ENCODE measurements at places on chromosomes 3 and 15.

DNA sequence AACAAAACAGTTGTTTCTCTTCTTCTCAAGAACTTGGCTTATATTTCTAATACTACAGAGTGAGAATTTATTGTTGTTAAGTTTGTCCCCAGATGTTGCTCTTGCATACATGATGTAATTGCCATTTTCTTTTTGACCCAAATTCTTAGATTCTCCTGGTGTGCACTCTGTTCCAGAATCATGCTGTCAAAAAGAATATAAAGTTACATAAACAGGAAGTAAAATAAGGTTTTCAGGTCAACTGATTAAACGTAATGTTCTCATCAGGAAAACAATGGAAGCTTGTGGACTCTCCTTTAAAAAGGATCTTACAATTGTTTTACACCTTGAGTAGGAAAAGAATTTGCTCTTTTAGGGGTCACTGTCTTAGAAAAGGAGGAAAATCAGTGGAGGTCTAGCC, 121.8 kb downstream of the ADAM10 start:
- DNase-seq = no peak

- DNase-seq = no peak
Observed at GRCh38 chr15:35194296-35194695, 109.2 kb upstream of the NANOGP8 start.

DNA sequence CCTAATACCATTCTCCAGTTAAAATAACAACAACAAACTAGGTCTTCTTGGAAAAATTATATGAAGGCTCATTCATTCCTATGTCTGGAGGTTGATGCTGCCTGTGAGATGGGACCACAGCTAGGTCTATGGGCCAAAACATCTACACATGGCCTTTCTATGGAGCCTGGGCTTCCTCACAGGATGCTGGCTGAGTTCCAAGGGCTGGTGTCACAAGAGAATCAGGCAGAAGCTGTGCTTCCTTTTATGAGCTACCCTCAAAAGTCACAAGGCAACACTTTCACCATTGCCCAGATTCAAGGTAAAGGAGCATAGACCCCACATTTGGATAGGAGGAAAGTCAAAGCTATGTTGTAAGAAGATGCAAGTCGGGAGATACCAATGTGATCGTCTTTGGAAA, 4.6 kb upstream of the RTP2 start:
- DNase-seq = no peak

DNA sequence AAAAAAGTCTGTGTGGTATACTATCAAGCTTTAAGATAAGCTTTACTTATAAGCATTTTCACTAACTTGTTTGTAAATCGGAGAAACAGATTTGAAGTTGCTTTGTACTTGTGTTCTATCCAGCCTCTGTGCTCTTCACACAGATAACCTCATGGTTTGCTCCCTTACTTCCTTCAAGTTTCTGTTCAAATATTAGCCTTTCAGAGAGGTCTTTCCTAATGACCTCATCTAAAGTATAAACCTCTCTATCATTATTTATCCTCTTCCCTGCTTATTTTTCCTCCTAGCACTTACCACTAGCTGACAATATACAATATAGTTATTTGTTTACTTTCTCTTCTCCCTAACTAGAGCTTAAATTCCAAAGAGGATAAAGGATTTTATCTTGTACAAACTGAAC, 180.0 kb downstream of the CBLB start:
- no peak for DNase-seq

DNA sequence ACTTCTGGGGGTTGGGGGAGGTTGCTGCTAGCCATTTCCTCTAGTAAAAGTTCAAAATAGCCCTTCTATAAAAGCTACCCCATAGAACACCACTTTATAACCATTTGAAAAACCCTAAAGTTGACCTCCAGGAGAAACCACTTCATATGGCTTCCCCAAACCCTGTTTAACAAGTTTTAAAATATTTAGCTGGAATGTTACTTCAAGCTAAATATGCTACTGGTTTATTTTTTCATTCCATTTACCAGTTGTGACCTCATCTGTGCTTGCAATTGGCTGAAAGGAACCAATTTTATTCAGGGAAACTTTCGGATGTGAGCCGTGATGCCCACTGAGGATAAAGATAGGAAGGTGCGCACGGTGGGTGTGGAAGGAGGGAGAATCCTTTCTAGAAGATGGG, 221.3 kb downstream of the SUCLG2 start:
- no peak for DNase-seq

GRCh38 chr3:152836269-152836668, 1.3 kb downstream of the P2RY1 start:
- DNase-seq = no peak

GRCh38 chr3:134441321-134441720, 44.5 kb downstream of the ANAPC13 start:
- no peak for DNase-seq

DNA sequence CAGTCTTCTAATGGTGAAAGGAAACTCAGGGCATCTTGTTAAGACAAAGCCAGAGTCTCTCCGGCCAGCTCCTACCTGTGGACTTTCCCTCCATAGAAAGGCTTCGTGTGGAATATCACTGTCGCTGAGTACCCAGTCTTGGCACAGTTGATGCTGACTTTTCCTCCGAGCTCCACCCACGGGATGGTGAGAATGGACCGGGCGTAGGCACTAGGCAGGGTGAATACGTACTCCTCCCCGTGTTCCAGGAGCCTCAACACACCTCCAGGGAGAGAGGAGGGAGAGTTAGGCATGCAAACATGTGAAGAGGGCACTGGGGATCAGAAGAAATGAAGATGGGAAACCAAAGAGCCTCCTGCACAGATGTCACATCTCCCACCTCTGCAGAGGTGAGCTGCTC, 138.0 kb downstream of the STT3B start:
- no peak for DNase-seq

DNA sequence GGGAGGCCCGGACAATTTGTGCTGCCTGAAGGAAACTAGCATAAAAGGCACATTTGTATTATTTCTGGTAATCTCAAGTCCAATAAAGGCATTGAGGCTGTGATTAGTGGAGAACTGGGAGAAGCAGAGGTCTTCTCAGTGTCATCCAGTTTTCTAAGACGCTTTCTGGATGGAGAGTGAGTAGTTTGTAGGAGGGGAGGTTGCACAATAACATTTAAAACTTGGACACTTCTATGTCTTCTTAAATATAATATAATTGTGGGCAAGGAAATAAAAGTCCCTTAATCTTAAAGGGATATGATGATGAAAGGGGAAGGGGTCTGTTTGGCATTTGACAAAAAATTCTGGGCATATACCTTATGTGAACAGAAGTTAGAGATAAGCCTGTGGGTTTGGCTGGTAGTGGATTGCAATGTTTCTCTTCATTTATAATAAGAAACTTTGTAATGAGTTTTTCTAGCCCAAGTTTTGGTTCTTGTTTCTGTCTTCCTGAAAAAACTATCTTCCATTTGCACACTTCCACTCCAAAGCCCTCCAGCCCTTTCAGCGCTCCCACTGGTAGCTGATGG, 291.6 kb upstream of the TGFBR2 start:
- no peak for DNase-seq

GRCh38 chr15:45454814-45455213, 67.7 kb downstream of the SLC30A4 start:
- peak; percentile 82 for DNase-seq

GRCh38 chr3:44099566-44100297, 142.0 kb upstream of the TOPAZ1 start:
- DNase-seq = no peak

- DNase-seq = peak; percentile 25
Observed at GRCh38 chr15:101692801-101693598, 31.3 kb downstream of the TARS3 start.

GRCh38 chr3:134755821-134756220, 39.2 kb upstream of the EPHB1 start:
- DNase-seq = no peak

GRCh38 chr3:138687236-138687635, 78.7 kb downstream of the FAIM start:
- DNase-seq = no peak

DNA sequence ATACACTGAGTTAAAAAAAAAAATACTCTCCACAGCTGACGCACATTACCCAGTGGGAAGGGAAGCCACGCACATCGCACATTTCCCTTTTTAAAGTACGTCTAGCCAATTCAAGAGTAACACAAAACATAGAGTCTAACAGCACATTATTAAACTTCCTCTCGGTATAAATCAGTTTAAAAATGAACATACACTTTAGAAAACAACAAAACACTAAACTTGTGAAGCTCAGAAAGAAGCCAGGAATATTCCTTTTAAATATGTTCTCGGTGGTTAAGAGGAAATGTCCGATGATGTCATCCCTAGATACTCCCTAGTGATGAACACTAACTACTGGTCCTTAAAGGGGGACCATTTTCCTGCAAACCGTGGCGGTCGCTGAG, 721 bp downstream of the MYEF2 start:
- DNase-seq = no peak

DNA sequence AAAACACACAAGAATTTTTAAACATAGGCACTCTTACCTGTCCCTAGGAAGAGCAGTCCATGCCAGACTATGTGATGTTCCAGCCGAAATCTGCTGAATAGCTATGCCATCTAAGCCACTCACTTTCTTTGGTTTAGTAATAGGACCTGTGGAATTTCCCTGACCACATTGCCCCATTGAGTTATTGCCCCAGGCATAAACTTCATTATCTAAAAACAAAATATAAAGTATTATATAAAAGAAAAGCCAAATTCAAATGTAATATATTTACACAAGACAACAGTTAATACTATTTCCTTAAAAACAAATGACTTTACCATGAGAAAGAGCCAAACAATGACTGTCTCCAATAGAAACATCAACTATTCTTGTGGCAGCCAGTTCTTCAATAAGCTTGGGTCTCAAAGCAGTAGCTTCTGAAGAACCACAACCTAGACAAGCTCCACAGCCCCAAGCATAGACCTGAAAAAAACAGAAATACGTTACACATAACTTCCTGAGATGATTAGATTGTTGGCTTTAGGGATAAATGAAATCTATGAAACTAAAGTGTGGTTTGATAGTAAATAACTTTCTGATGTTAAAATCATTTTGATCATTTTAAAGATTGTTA, 84.3 kb downstream of the HERC1 start:
- DNase-seq = no peak

DNA sequence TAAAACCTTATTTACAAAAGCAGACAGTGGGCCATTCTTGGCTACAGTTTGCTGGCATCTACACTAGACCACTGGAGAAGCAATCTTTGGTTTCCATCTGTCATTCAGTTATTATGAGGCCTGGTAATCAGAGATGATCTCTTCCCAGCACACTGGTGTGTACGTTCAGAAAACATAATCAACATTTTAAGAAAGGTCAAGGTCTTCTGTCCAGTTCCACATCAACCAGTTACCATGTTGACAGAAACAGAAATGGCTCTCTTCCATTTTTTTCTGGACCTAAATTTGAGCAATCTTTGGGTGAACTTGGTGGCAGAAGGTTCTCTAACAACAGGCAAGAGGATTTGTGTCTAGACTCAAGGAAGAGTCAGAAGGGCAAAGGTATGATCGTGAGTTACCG, 29.8 kb upstream of the ARHGEF3 start:
- DNase-seq = no peak

DNA sequence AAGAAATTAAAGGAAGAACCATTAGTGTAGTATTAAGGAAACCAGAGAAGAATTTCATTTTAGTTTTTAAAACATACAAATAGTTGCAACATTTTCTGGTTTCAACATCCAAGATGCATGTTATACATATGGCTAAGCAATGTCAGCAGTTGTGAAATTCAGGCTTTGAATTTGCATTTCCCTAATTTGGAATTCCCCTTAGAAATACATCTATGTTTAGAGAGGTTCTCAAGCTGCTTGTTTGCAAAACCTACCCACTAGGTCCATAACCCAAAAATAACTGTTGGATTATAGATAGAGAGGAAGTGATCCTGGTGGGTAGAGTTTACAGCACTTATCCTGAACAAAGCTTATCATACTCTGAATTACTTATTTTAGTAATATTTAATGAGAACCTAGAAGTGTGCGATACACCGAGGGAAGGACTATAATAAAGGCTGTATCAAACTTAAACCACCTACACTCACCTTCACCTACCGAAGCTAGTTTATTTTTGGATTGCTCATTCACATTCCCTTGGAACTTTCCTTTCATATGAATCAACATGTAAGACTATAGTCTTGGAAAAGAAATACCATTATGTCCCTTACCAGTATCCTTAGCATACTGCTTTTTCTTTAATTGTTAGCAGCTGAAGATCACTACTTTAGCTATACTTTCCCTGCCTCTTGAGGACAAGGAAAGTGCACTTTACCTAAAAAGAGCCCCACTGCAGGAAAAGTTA, 60.6 kb downstream of the CHAC1 start:
- DNase-seq = no peak

GRCh38 chr3:149274220-149274619, 52.6 kb upstream of the CP start:
- DNase-seq = no peak

GRCh38 chr3:124773351-124774326, 43.4 kb downstream of the UMPS start:
- DNase-seq = no peak

DNA sequence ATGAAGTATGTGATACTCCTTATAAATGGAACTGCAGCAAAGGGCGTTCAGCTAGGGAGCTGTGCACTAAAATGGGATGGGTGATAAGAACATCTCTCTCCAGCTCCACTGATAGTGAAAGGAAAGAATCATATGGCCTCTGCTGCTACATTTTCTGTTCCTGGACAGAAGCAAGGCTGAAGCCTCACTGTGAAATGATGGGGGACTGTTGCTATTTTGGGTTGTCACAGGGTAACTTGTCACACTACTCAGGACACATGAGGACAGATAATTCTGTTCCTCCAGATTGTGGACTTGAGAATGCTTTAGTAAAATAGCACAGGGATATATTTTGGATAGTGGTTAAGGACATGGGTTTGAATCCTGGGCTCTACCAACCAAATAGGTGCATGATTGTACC, 423.6 kb downstream of the FHIT start:
- DNase-seq = no peak

GRCh38 chr3:179682426-179683080, 29.7 kb downstream of the USP13 start:
- DNase-seq = no peak

- DNase-seq = no peak
Observed at GRCh38 chr15:74451322-74451721, 9.6 kb downstream of the UBL7 start.

DNA sequence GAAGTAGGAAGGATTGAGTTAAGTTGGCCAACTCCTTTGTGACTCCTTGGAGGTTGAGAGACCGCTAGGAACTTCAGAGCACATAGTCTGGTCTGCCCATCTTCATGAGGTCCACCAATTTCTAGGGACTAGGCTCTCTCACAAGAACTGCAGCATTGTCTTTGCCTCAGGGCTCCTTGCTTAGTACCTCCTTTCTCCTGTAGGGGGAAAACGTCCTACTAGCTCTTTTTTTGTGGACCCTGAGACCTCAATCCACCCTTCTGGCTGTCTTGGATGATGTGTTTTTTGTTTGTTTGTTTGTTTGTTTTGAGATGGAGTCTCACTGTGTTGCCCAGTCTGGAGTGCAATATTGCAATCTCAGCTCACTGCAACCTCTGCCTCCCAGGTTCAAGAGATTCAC, 21.6 kb downstream of the REC114 start:
- no peak for DNase-seq

DNA sequence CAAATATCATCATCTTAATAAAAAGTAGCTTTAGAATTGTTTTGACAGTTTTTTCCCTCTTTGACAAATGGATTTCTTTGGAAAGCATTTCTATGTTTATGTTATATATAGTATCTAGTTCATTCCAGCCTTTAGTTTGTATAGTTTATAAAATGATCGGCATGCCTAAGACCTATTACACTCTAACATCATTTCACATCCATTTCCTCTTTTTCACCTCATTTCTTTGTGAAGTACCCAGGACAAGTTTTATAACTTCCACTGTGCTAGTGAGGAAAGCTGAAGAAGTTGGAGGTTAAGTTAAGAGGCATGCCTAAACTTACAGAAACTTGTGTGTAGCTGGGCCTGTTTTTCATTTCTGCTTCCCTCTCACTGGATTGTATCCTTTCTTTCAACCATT, 178.4 kb downstream of the TP63 start:
- no peak for DNase-seq

All from DND-41 (cell line).